ENCODE measurements at places on chromosomes 13 and 19. TPM values are rescaled to one million over a fixed set of nuclear protein-coding genes. Genes with fewer than 3 reads are reported as not detected.

Gene HCST
- 1.2 TPM for total RNA-seq

Gene CHST8
- not detected for total RNA-seq

Gene HRC
- 0.26 TPM for total RNA-seq

Gene ZNF578
- total RNA-seq, result 5.9 TPM

Gene ZSCAN22
- 2.2 TPM for total RNA-seq

Gene CBLC
- total RNA-seq, result not detected

Gene NFKBIB
- 13.3 TPM for total RNA-seq

Gene CAMSAP3
- not detected for total RNA-seq

Gene MYO1F
- total RNA-seq, result 0.19 TPM

Gene ZNF208
- total RNA-seq, result 1.1 TPM

Gene SHANK1
- total RNA-seq, result 2.1 TPM

Gene CYTH2
- 42.8 TPM for total RNA-seq

Gene GIPC3
- under 0.01 TPM for total RNA-seq

Gene MAP4K1
- not detected for total RNA-seq

Gene FFAR1
- total RNA-seq, result not detected

Gene SMAD9
- 8.2 TPM for total RNA-seq

Gene CEACAM7
- not detected for total RNA-seq

Gene B3GNT8
- total RNA-seq, result 0.26 TPM

Gene CYP2A6
- total RNA-seq, result not detected

Gene MLNR
- total RNA-seq, result not detected

Gene CALR3
- total RNA-seq, result 0.06 TPM

Gene GNG7
- under 0.01 TPM for total RNA-seq

Gene CGB3
- total RNA-seq, result not detected

Gene WDR88
- not detected for total RNA-seq

Gene PROZ
- not detected for total RNA-seq

Gene LHB
- total RNA-seq, result not detected

Gene URAD
- total RNA-seq, result not detected

Gene IGFL4
- 0.06 TPM for total RNA-seq

Gene FAM216B
- total RNA-seq, result not detected

Gene SYNGR4
- not detected for total RNA-seq

Gene GJB2
- total RNA-seq, result 0.06 TPM

Gene NPAS1
- total RNA-seq, result 0.13 TPM

Gene TRPC4
- total RNA-seq, result 17.2 TPM

Gene ZNF256
- 6.2 TPM for total RNA-seq
